NCI-H1092 treated with DMSO at 0.1 percent for 48 hours (cell line): ENCODE measurements at places on chromosomes 1 and 21.

GRCh38 chr21:34885125-34885524, 164.0 kb downstream of the RUNX1 start:
- no peak for DNase-seq

DNA sequence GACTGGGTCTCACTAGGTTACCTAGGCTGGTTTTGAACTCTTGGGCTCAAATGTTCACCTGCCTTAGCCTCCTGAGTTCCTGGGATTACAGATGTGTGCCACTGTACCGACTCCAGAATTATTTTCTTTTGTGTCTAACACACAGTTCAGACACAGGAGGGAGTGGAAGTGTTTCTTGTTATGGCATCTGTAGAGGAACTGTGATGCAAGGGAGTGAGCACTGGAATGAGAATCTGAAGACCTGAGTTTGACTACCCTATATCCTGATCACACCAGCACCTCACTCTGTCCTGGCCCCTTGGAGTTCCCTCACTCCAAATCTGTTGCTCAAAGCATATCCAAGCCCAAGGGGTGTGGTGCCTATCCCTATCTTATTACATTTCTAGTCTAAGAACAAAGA, 15.2 kb downstream of the OPTC start:
- no peak for DNase-seq

DNA sequence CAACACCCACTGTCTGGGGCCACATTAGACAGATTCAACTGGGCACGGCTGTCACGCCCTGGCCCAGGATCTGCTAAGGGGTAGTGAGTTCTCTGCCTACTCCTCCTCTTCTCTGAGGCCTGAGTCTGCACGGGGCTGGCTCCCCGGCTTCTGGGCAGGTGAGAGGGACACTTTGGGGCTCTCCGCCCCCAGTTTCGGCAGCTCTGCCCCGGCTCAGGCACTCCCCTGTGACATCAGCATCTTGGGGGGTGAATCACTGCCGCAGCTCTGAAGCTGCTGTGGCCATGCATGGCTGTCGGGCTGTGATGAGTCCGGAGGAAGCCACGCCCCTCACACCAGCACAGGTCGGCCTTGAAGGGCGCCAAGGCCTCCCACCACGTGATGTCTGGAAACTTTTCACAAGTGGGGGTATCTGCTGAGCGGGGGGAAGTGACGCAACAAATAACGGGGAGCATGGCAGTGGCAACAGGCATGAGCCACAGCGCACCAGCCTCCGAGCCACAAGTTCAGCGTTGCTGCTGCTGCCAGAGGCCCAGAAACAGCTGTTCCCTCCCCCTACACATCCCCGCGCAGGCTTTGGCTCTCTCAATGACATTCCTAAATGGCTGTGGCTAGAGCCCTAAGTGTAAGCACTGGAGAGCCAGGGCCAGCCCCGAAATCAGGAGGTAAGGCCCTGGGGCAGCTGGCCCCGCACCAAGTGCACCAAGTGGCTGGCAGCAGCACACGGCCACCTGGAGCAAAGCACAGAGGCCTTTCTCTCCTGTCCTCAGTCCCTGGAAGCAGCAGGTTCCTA, 26.3 kb downstream of the ZBTB17 start:
- no peak for DNase-seq

GRCh38 chr1:25821630-25822091, 1.9 kb downstream of the MTFR1L start:
- DNase-seq: no peak

DNA sequence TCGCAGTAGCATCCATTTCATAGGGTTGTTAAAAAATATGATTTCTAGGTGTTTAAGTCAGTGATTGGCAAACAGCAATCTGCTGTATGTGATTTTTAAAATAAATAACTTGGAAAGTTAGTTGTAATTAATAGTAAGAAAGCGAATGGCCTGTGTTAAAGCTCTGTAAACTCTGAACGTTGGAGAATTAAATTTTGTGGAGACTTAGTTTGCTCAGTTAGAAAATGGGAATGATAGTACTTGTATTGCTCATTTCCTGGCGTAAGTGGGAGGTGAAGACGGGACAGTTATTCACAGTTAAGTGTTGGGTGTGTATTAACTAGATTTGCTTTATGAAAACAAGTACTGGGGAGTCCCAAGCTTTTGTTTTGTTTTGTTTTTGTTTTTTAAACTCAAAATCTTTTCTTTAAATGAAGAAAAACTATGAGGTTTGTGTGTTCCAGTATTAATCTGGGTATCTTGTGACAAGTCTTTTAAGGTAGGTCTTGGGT, 995 bp downstream of the CACYBP start:
- DNase-seq: no peak

- no peak for DNase-seq
Measured at GRCh38 chr1:234840253-234840652, 230.3 kb upstream of the IRF2BP2 start.

DNA sequence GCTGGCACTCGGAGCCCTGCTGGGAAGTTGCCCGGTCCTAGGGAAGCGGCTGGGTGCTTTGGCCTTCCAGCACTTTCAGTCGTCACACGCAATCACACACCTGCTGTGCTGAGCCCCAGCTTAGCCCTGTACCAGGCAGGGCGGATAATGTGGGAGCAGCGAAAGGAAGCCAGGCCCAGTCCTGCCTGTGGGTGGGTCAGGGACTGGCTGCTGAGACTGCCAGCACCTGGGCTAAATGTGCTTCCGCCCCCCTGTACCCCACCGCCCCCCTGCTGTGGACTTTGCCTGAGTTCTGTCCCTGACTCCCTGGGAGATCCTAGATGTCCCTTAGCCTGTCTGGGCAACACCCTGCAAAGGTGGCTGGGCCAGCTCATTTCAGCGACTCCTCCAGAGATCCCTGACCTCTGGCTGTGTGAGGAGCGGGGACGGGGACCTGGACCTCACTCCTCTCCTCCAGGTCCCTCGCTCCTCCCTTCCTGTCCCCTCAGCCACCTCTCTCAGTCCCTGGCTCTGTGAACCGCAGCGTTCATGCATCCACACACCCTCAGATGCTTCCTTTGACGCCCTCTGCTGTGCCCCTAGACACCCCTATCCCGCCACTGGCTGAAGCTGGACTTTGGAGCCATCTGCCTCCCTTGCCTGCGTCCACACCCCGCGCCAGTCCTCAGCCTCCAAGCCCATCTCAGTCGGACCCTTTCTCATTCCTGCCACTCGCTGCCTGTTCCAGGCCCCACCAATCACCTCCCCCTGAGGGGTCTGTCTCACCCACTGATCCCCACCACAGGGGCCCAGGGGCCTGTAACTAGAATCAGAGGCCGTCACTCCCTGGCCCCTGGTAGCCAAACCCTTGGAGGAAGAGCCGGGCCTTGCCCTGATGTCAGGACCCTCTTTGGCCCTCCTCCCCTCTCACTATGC, 1.4 kb downstream of the MMEL1 start:
- DNase-seq: no peak

DNA sequence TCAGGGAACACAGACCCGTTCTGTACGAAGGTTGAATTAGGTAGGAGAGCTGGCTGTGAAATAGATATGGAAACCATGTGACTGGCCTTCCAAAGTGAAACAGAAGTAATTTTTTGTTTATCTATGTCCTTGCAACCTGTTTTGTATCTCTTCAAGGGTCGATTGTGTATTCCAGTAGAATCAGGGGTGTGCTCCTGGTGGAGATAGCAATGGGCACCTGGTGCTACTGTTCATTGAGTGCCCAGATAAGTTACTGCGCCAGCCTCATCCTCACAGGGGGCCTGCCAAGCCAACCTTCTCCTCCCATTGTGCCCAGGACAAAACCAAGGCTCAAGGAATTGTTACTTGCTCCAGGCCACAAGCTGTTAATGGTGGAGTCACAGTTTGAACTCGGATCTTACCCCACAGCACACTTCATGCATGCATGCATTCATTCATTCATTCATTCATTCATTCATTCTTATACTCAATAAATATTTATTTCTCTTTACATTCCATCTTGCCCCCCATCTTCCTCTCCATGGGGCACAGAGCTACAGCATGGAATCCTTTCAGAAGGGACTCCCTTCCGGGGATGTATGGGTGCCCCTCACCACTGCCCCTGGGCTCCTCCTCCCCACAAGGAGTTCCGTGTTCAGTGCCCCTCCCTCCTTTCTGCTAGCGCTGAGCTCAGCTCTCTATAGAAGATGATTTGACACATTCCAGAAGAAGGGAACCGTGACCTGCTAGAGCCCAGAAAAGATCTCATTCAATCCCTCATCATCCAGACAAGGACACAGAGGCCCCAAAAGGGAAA, 24.0 kb downstream of the ADORA1 start:
- no peak for DNase-seq

- DNase-seq: no peak
Measured at GRCh38 chr1:209302779-209303568, 280.5 kb upstream of the CAMK1G start.

DNA sequence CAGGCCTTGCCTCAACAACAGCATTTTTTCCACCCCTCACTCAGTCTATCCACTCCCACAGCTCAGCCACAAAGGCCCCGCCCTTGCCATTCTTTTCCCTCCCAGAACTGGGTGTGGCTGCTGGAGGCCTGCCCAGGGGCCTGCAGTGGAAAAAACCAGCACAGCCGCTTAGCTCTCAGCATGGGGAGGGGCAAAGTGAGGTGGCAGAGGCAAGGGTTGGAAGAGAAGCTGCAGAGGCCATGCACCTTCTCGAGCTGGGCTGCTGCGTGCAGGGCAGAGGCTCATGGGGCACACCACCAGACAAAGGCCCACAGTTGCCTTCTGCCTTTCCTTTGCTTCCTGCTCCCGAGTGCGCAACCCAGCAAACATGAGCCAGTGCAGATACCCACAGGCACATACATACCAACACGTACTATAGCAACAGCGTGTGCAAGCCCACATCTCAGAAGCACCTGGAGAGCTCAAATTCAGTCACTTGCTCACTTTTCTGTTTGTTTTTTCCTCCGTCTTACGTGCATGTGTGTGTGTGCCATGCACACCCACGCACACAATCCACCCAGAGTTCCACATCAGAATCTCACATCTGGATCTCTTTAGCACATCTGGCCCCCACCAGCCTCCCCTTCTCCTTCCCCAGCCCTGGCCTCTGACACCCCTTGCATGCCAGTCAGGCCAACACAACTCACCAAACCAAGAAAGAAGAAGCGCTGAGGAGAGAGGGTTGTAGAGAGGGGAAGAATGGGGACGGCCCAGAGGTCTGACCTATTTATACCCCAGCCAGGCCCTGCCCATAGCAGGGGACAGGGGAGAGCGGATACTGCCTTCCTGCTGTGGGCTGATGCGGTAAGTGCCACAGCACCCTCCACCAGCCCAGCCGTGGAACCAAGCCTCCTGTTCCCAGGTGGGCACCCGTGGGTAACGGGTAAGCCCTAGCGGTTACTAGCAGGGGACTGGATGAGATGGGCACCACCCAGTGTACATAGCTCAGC, at the start of gene S100A4:
TSS of gene S100A4 (minus strand) at position 740 of the 989 bp plus-strand sequence. CDS start 1,012 bp downstream, outside the sequence.
- peak; percentile 72 for DNase-seq

GRCh38 chr21:41604583-41605041, 96.7 kb upstream of the TMPRSS2 start:
- DNase-seq: no peak

DNA sequence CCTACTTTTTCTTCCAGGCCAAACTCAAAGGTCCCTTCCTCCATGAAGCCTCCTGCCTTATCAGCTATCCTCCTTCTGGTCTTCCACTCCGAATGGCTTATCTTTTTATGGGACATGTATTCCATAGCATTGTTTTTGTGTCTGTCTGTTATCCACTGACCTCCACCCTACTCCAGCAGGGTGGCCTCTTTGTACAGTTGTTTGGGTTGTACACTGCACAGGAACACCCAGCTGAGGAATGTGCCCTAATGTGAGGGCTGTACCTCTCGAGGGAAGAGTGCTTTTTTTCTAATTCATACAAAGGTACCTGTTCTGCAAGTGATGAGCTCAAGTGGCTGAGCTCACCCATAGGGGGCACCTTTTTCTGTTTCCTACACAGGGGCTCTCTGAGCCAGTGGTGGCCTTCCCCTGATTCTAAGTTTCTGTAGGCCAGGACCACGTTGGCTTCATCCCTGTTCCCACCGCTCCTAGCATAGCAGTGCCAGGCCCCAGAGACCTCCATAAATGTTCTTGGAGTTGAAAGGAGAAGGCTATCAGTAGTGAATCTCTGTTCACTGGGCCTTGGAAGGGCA, 108.2 kb downstream of the FOXD2 start:
- no peak for DNase-seq

- DNase-seq: no peak
Measured at GRCh38 chr21:46110499-46111192, 12.7 kb downstream of the COL6A2 start.

DNA sequence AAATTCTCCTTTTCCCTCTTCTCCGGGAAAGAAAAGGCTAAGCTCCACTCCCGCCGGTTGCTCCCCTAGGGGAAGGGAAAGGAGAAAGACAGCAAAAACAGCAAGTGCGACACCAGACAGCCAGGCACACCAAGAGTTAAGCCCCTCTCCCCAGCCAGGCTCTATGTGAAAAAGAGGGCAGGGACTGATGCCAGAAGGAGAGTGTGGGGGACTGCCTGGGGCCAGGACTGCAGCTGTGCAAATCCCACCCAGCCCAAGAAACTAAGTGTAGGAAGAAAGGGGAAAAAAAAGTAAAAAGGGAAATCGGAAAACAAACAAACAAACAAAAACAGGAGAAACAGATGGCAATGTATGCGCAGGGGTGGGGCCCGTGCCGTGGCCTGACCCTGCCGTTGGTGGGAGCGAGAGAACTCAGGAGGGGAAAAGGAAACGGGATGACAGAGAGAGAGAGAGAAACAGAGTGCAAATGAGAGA, 27.7 kb upstream of the FMO1 start:
- DNase-seq: no peak
